Hypothalamus (tissue), 51 donors: ENCODE measurements at places on chromosomes 2 and 18.

DNA sequence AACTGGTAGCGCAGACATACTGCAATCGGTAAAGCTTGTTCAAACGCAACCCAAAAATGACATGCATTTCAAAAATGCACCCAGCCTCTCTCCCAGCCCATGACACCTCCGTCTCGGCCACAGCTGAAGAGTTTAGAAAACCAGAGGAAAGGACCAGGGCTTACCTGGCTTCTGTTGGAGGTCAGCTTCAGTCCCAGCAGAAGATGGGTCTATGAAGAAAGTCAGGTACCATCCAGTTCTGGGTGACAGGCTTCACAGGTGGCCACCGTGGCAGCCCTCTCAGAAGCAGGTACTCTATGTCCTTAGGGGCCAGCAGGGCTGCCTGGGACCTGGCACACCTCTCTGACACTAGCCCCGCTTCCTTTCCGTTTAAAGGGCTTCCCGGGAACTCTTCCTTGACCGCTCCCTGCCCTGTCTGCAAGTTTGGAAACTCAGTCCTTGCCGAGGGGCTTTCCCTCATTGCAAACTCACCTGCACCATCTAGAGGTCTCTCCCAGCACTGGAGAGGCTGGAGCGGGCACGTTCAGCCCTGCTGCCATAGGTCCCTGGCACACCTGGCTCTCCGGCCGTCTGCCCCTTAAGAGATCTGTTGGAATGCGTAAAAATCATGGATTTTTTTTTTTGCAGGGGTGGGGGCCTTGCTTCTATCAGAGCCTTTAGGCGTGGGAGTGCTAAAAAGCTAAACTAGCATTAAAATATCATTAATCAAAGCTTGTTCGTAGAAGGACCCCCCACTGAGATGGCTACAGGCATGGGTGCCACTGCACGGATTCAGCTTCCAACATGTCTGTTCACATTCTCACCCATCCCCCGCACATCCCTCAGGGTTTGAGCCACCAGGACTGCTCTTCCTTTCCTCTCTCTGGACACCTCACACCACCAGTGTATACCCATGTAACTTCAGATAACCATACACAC is at the start of gene EDAR:
Gene EDAR, minus strand, starts transcription at position 425 of the 918 bp plus-strand sequence. CDS start 58,206 bp downstream, outside the sequence.
- DNase-seq: no peak

- DNase-seq: no peak
Measured at GRCh38 chr2:163919717-163920116, 183.9 kb upstream of the FIGN start.

- DNase-seq: no peak
Measured at GRCh38 chr2:35501076-35501475, 854.5 kb upstream of the CRIM1 start.

DNA sequence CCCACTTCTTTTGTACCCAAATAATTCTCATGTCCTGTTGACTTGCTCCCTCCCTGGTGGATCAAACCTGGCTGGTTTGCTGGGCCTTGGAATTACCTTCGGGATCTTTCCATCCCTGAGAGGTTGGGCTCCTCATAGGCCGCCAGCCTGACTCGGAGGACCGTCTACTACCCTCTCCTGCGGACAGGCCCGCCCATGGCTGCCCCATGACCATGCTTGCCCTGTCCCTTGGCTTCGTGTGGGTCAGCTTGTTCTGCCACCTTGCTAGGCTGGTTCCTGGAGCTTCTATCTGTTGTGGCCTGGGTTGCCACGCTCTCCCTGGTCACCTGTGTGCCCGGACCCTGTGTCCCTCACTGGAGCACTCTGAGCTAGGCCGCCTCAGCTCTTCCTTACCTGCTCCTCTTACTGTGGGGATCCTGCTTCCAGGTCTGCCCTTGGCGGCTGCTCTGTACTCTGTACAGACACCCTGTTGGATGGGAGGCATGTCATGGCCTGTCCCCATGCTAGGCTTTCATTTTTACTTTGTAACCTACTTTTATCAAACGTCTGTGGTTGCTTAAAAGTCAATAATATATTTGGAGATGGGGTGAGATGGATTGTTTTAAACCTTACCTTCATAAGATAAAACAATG is 29.7 kb upstream of the FHL2 start:
- no peak for DNase-seq

DNA sequence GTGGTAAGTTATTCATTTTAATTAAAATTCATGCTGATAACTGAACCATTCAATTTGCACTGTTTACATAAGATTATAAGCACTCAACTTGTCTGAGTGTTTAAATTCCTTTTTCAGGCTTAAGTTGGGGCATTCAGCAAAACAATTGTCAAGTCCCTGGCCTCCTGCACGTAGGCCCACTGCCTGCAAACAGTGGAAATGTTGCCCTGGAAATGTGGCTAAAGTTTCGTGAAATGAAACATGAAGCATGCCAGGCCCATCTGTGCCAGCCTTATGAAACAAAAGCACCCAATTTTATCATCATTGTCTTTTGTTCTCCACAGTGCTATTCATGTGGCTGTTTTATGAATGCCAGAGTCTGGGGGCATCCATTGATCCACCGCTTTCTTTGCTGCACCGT is 163.7 kb downstream of the PTGR3 start:
- DNase-seq: no peak

GRCh38 chr2:153474407-153474806 is 4.2 kb downstream of the RPRM start:
- DNase-seq: no peak

DNA sequence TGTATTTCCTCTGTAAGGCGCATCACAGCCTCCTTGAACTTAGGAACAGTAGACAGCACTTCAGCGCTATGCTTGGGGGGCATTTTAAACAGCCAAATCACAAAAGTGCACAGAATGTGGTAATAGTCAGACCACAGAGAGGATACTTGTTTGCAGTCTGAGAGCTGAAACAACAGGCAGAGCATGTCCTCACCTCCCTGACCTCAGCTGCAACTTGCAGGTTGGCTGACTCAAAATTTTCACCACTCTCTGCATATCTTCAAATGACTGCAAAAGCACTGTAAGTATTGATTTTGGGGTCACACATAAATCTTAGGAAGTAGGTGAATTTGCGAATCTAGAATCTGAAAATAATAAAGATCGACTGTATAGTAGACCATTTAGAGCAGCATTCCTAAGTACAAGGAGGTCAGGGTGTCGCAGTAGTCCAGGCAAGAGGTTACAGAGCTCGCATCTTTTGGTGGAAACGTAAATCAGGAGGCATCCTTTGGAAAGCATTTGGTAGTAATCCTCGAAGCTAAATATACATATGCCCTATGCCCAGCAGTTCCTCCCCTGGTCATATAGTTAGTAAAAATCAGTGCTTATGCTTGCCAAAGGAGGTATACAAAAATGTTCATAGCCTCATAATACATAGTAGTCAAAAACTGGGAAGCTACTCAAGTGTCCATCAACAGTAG is 108.2 kb upstream of the MYCN start:
- no peak for DNase-seq

GRCh38 chr2:239129147-239129920 is 271.5 kb downstream of the HDAC4 start:
- DNase-seq: no peak

DNA sequence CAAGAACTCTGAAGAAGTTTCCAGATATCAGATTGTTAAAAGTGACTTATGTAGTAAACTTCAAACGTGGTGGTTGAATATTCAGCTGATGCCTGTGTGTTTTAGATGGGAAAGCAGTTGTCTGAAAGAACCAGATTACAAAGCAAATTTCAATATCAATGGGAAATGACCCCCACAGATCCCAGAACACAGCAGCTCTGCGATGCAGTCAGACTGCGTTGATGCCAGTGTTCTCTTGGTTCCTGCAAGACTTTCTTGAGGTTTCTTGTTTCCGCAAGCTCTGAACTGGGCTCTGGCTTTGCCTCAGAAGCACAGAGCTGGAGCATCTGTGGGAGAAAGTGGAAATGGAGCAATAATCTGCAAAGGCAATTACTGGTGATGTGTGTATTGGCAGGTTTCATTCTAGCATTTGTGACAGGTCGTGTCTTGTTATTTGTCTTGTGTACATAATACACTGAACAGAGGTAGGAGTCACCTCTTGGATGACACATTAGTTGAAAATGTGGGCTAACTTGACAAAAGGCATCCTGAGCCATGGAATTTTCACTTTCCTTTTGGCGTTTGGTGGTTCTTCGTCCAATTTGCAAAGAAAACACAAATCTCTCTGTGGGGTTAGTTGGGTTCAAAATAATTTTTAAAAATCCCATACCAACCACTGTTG is 10.8 kb upstream of the LYPD6B start:
- DNase-seq: no peak

DNA sequence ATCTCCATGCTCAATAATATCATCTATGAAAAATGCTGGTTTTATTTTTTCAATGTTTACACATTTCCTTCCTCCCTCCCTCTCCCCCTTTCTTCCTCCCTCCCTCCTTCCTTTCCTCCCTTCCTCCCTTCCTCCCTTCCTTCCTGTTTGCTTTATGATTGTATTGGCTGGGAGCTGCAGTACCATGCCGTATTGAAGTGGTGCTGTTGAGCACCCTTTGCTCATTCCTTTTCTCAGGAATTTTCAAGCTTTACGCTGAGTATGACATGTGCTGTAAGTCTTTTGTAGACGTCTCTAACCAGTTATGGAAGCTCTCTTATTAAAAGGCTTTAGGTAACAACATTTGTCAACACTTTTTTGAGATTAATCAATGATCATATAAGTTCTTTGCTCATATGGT is 100.4 kb downstream of the SNTG2 start:
- no peak for DNase-seq

GRCh38 chr18:37465958-37466357 is 99.6 kb downstream of the CELF4 start:
- no peak for DNase-seq

DNA sequence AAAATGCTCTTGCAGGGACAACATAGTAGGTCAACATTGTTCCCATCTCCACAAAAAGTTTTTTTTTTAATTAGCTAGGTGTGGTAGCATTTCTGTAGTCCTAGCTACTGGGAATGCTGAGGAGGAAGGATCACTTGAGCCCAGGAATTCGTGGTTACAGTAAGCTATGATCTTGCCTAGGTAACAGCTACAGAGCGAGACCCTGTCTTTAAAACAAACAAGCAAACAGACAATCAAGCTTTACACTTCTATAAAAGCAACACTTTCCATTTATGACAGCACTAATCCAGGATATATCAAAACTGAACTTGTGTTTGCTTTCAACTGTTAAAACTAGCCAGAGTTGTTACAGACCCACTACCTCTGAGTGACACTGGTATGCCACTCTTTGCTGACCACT is 12.0 kb downstream of the UGT1A3 start:
- DNase-seq: no peak

DNA sequence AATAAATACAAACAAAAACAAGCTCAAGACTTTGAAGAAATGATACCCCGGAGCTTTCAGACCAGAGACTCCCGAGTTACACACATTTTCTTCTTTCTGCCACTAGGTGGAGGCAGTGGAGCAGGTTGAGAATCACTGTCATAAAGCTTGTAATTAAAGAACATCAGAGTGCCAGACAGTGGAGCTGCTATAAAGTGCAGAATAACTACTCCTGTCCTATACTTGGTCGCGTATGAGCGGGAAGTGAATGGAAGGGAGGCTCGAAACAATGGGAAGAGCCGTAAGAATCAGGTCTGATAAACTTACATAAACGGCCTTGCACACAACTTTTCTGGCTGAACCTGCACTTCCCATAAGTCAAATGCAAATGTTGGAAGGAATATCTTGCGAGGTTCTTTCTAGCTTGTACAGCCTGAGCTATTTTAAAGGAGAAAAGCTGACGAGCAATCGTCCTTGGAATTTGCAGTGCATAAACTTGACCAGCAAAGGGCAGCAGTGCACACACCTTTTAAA is 189.0 kb downstream of the RPIA start:
- no peak for DNase-seq

DNA sequence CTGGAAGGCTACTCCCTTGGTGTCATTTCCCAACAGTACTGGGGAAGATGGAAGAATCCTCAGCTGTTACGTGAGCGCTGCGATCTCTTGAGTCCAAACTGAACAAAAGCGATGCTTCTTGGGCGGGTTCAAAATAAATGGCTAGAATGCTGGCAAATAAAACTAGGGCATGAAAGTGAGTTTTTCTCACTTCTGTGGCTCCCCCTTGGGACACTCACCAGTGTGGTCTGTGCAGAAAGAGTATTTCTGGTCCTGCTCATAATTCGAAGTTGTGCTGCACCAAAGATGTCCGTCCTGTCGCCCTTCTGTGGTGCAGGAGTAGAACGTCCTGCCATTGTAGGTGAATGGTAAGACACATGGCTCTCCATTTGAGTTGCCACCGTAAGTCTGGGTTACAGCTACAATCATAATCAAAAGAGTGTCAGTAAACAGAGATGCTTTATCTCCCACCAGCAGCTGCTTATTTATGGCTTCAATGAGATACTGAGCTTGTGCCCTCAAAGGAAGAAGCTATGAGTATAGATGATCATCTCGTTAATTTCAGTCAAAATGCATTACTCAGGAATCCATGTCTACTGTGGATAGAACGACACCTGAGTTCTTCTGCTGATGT is 11.8 kb downstream of the FN1 start:
- DNase-seq: no peak

GRCh38 chr18:62715436-62715758 is at the start of gene PHLPP1:
PHLPP1 (plus strand) TSS chr18:62715541; CDS start chr18:62715684, 143 bp downstream.
- DNase-seq: no peak

DNA sequence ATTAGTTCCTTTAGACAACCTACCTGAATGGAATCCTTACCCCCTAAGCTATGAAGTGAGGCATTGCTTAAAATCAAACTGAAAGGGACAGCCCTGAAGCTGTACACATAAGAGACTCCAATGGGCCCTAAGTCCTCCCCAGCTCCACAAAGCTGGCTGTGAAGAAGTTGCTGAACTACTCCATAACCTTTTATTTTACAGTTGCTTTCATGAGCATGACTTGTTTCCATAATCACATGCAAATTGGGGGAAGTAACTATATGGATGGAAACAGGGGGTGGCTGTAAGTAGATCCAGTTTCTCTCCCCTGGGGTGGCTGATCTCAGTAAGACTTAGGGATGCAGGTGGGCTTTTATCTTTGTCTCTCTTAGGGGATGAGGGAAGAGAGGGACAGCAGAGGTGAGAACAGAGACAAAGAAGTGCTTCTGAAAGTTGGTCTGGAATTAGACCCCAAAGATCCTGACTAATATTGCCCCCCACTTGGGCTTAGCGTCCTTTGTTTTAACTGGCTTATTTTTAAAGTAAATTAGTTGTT is 5.5 kb downstream of the FZD5 start:
- no peak for DNase-seq

DNA sequence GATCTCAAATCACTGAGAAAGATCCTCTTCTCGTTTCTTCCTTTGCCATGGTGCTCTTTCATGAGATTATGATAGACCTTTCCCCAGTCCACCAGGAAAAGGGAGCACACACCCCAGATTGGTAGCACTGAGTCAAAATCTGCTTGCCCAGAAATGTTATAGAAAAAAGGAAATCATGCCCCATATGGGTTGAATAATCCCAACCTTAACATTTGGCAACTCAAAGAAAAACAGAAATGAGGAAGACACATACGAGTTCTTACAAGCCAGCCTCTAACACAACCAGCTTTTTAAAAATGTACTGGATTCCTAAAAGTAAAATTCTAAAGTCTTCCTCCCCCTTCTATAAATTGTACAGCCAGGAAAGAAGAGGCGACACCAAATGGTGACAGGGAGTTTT is 103.0 kb downstream of the ANKRD44 start:
- no peak for DNase-seq

GRCh38 chr18:37701967-37702366 is 136.4 kb upstream of the CELF4 start:
- DNase-seq: no peak

GRCh38 chr2:70706026-70706795 is 61.8 kb downstream of the ADD2 start:
- DNase-seq: no peak

- DNase-seq: peak; percentile 3
Measured at GRCh38 chr18:25058521-25058920, 293.4 kb downstream of the ZNF521 start.

- DNase-seq: no peak
Measured at GRCh38 chr18:7896161-7896560, 329.0 kb downstream of the PTPRM start.

- DNase-seq: no peak
Measured at GRCh38 chr2:80393991-80394390, 89.4 kb upstream of the LRRTM1 start.
